ENCODE measurements at places on chromosomes 5 and 9.

DNA sequence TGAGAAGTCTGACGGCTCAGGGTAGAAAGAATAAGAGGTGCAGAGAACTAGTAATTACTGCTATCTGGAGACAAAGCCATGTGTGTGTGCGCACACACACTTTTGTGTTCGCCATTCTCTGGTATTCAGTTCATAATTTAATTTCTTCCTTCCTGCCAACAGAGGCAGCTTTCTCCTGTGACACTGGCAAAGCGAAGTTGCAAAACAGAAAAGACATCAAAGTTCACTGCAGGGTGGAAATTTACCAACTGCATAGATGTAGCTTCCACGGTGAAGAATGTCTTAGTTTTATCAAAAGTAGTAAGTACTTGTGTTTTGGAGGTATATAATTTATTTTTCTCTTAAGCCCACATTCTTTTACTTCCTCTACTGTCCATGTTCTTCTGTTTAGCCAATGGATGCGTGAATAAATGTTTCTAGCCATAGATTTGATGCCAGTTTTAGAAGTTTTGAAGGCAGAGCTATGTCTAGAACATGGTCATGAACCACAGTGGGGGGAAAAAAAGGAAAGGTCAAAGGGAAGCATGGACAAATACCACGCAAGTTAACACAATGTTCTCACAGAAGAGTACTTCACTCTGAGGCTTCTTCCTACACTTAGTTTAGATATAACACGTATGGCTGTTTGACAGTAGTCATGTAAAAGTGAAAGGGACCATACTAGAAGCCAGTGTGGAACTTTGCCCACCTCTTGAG, 536.5 kb upstream of the GRIA1 start:
- DNase-seq, result no peak

GRCh38 chr5:36796155-36796554, 80.4 kb upstream of the NIPBL start:
- no peak for DNase-seq

DNA sequence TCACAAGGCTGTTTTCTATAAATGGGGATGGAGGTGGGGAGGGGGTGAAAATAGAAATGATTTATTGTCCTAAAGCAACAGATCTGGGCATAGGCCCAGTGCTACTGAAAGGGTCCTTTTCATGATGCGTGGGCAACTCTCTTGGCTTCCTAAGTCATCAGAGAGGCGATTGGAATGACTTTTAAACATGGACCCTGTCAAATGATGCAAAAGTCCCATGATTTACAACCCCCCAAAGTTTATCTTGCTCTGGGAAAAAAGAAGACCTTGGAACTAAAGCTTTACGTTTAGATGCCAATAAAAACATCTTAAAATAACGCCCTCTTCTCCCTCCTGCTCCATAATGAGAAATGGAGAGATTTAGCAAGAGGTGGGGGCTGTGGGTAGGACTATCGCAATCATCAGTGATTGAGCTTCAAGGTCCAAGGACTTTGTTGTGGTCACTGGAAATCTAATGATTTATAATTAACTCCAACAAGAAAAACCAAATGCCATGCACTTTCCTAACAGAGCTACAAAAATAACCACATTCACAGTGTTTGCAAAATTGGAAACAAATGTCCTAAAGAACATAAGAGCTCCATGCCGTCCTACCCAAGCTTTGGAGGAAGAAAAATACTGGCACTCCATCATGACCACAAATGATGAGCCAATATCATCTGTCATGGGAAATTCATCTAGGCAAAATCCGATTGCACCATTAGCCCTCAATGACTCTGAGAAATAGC, 167.5 kb upstream of the CLINT1 start:
- no peak for DNase-seq

DNA sequence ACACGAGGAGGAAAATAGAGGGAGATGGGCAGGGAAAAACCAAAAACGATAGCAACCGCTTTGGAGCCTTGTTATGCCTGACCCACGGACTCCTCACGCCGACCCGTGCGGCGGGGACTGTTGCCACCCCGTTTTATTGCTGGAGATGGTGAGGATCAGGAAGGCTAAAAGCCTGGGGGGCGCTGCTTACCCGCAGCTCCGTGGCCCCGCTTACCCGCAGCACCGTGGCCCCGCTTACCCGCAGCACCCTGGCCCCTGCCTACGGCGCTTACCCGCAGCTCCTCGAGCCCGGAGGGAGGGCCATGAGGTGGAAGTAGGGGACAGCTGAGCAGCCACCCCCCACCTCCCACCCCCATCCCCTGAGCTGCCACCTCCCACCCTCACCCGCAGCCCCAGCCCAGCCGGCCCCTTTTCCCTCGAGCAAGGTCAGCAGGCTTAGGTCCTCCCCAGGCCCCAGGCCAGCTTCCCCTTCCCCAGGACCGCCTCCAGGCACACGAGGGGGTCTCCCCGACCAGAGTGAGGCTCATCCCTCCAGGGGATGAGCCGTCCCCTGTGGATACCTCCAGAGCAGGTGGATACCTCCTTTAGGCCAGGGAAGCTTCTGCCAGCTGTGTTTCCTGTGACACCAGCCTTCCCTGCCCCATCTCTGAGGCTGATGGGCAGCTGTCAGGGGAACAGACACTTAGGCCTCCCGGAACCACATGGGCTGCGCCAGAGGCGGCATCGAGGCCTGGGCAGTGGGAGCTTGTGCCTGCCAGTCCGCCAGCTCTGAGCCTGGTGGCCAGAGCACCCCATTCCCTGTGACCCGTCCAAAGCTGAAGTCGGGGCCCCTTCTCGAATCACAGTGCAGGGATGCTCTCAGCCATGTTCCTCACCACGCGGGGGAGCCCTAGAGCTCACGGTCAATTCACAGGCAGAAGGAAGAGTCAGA, 92.3 kb downstream of the LMX1B start:
- no peak for DNase-seq

DNA sequence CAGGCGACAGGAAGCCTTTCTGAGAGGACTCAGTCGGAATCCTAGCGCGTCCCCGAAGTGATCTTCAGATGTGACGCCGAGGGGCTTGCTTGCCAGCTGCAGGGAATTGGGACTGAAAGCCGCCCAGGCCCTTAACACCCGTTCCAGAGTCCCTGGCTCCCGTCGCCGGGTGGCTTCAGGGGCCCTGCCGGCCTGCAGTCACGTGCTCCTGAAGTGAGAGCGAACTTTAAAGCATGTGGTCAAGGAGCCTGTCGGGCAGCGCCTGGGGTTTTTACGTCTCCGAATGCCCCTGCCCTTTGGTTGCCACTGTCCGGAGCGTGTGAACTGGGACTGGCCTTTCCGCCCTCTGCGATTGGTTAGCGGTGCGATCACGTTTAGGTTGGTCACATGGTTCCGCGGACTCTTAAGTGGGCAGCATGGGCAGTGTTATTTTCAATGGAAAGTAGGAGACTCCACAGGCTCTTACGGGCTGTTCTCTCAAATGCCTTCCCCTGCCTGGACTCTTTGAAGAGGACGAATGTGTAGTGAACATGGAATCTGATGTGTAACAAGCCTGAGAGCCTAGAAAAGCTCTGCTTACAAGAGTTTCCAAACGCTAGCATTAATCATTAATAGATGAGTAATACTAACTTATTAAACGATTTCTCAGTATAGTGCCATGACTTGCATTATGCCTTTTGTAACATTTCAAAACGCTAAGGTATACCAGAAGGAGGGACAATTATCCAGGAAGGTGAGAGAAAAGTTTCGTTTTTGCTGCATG, 1.9 kb downstream of the VLDLR start:
- peak; percentile 95 for DNase-seq

- DNase-seq, result no peak
These were observed 122.6 kb downstream of the APBA1 start for GRCh38 chr9:69549310-69550202.

DNA sequence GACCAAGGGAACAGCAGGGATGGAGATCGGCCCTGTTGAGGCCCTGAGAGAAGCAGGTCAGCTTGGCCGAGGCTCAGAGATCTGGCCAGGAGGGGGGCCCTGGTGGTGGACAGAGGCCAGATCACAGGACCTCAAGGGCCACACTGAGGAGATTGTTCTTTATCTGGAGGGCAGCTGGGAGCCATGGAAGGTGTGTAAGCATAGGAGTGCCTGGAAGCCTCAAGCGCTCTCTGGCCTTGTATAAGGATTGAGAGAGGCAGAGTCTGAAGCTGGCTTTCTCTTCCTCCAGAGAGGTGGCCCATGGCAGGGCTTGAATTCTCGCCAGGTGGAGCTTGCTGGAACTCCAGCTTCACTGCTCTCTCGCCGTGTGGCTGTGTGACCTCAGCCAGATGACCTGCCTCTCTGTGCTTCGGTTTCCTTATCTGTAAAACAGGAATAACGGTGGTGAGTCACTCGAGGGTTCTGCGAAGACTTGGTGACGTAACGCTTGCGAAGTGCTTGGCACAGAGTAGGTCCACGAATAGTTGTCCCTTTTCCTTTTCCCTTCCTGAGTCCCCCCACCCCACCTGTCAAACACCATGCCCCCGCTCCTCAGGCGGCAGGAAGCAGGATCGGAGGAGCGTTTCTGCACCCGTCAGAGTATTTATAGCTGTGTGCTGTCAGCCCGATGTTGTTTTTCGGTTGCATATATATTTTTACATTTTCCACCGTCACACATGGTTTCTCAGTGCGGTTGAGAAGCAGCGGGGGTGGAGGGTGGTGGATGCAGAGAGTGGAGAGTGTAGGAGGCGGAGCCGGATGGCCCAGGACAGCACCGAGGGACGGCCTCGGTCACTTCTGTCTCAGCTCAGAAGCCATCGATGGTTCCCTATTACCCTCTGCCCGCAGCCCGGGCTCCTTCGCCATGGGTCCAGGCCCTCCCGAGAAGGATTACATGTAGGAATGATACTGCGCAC, 17.0 kb upstream of the CRB2 start:
- no peak for DNase-seq

Data from epithelial cell of proximal tubule (primary cell).